ENCODE measurements at places on chromosomes 5 and 9.
A peak's percentile ranks its signal among the peaks of the same experiment; 100 is the strongest.

DNA sequence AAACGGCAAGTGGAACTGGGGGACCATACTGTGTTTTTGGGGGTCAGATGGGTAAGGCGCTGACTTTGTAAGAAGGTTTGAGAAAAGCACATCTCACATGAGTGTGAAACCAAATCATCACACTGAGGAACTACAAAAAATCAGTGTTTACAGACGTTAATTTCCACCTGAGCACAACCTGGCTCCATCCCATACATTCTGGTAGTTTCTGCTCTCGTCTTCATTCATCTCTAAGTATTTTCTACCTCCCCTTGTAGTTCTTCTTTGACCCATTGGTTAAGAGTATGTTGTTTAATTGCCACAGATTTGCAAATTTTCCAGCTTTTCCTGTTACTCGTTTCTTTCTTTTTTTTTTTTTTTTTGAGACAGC, 8.9 kb upstream of the DPP7 start:
- DNase-seq: no peak

DNA sequence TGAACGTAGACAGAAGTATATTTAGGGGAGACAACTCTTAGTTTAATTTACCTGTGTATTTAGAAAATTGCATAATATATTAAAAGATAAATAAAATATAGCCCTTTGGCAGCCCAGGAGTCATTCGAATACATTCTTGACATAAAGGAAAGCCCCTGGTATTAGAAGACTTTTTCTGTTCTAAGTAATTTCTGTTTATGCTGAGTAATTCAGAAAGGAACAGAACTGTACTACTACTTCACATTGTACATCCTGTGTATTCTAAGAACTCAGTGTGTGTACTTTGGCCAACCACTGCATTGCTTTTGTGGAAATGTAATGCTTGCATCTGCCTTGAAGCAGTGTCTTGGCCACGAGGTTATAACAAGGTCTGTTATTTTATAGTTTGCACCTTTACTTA, 136.4 kb downstream of the KDM4C start:
- no peak for DNase-seq

DNA sequence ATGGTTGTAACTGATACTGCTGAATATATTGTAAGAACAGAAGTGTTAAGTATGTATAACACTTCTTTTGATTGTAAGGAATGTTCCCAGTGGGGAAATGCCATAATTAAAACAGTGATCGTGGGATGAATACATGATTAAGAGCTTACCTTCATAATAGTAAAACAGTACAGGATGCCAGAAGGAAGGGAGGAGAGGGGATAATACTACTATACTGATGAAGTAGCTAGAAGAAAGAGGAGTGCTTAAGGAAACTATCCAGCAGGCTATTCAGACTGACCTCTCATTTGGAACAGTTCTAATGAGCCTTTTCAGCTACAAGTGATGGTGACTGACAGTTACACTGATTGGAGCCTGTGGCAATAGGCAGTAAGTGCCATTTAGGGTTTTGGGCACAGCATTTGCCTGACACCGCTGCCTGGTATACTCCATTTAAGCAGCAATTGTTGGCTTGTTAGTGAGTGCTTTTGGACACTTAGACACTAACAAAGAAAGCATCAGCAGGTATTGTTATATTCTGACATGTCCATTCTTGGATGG, 33.8 kb upstream of the KDM4C start:
- DNase-seq: no peak

DNA sequence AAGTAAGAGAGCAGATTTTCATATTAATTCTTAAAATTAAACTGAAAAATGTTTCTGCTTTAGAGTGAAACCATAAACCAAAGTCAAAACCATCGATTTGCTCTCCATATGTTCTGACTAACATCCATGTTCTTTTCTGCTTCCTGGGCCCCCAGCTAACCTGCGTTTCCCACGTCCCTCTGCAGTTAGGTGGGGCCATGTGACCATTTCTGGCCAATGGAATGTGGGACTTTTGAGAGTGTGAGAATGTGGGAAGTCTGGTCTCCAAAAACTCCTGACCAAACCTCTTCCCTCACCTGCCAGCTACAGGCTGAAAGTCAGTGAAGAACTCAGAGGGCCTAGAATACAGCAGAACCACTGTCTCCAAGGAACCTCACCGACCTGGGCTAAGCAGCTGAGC, 44.9 kb downstream of the ANKH start:
- no peak for DNase-seq

DNA sequence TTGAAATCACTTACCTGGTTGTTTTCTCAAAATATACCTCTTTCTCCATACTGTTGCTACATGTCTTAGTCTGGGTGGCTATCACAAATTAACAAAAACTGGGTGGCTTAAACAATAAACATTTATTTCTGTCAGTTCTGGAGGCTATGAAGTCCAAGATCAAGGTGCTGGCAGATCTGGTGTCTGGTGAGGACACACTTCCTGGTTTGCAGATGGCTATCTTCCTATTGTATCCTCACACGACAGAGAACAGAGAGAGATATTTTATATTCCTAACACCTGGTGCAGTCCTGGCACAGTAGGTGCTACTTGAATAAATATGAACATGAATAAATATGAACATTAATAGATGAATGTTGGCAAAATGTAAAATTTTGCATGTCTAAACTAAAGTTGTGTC, 164.3 kb upstream of the ACOT12 start:
- DNase-seq: no peak

GRCh38 chr9:88953381-88954029, 37.8 kb upstream of the S1PR3 start:
- no peak for DNase-seq

DNA sequence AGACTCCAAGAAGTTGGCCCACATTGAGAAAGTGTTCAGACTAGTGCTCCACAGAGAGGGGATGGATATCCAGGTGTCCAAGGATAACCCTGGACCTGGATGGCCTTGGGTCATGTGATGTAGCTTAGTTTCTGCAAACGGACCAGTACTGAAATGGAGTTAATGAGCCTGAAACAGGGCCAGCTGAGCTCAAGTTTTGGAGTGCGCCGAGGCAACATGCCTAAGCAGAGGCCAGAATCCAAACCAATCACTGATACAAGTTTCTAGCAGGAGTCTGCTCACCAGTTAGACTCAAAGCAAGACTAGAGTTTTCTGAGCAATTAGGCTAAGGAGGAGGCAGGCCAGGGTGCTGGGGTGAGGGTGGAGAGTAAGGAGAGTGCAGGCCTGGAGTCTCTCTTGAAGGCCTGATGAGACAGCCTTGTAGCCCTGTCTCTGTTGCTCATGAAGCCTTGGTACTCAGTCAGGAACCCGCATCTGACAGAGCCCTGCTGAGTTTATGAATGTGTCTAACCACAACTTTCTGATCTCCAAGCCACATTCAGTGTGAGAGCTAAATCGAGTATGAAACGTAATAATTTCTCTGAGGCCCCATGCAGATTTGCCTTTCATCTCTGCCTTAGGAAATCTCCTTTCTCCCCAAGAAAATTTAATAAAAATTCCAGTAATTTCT, 68.9 kb upstream of the EQTN start:
- peak; percentile 19 for DNase-seq
